G401 (cell line): ENCODE measurements at places on chromosomes 16 and 17.
A peak's percentile ranks its signal among the peaks of the same experiment; 100 is the strongest.

DNA sequence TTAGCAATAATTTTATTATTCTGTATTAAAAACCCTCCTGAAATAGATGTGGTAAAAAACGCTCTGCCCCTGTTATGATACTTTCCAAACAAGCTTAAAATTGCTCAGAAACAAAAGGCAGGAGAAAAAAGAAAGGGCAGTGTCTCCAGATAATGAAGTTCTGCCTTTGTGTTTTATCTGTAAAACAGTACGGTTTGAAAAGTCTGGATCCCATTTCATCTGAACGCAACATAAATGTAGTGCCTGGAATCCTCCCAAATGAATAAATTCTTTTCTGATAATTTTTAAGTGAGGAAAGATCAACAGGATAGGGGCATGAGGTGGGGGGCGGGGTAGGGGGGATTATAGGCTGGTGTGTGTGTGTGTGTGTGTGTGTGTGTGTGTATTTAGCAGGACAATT is 87.5 kb upstream of the SOX9 start:
- no peak for DNase-seq

DNA sequence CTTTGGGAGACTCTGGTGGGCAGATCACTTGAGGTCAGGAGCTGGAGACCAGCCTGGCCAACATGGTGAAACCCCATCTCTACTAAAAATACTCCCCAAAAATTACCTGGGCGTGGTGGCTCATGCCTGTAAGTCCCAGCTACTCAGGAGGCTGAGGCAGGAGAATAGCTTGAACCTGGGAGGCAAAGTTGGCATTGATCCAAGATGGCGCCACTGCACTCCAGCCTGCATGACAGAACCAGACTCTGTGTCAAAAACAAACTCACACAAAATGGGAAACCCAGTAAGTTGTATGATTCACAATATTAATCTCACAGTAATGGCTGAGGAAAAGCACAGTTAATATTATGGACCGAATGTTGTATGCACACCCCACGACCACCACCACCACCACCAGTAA is 24.3 kb downstream of the WSB1 start:
- DNase-seq: no peak

- DNase-seq: no peak
Observed at GRCh38 chr17:81631482-81631881, 5.4 kb downstream of the NPLOC4 start.

- DNase-seq: no peak
Observed at GRCh38 chr17:62094175-62094574, 29.1 kb upstream of the MED13 start.

- DNase-seq: peak; percentile 44
Observed at GRCh38 chr17:60947100-60947499, 269.4 kb downstream of the BCAS3 start.

GRCh38 chr16:88534638-88535190 is 35.5 kb upstream of the ZC3H18 start:
- no peak for DNase-seq

- peak; percentile 91 for DNase-seq
Observed at GRCh38 chr17:4833178-4833940, at the start of gene MINK1. MINK1 (plus strand) TSS chr17:4833340; CDS start chr17:4833584, 244 bp downstream.

GRCh38 chr16:89106533-89107202 is 13.0 kb downstream of the ACSF3 start:
- peak; percentile 93 for DNase-seq

DNA sequence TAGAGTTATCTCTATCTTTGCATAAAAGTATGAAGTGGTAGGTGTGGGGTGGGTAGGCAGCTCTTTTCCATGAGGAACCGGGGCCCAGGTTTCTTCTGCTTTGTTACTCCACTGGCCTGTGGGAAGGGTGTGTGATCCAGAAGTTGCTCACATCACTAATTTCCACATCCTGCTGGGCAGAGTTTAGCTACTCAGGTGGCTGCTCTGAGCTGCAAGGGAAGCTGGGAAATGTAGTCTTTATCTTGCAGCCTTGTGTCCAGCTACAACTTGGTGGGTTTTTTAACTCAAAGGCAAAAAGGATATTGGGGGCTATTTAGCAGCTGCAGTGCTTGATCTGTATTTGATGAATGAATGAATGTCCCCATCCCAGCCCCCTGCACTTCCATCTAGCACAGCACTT is 335.3 kb downstream of the SNX29 start:
- DNase-seq: no peak

GRCh38 chr17:7101531-7101930 is 13.1 kb downstream of the ASGR2 start:
- DNase-seq: no peak

- peak; percentile 17 for DNase-seq
Observed at GRCh38 chr17:57604771-57605674, 140.1 kb downstream of the CCDC182 start.

DNA sequence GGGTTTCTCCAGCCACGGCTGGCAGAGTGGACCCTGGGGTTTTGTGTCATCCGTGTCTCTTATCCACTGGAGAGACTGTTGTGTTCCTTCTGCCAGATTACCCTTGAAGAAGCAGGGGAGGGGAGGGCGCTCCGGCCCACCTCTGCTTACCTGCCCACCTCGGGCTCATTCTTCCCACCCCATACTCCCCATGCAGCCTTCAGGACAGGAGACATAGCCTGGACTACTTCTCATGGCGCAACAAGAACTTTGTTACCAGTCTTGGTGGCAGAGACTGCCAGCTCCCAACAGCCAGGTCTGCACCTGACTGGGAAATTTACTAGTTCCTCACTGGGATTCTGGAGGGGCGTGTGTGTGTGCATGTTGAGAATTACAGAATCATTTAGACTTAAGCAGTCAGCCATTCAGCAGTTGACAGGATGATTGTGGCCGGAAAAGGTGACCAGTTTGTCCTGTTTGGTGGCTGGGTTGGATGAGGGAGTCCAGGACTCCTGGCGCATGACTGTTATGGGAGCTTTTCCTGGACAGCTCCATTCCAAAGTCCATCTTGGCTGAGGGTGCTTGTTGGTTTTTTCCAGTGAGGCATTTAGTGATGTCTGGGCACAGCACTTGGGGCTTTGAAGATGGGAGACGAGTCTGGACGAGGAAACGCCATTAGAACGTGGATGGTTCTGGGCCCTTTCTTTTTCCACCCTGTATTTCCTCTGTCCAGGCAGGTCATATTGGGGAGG is 8.7 kb downstream of the GSE1 start:
- no peak for DNase-seq

- DNase-seq: peak; percentile 35
Observed at GRCh38 chr17:50443505-50443974, 17.5 kb downstream of the ACSF2 start.

DNA sequence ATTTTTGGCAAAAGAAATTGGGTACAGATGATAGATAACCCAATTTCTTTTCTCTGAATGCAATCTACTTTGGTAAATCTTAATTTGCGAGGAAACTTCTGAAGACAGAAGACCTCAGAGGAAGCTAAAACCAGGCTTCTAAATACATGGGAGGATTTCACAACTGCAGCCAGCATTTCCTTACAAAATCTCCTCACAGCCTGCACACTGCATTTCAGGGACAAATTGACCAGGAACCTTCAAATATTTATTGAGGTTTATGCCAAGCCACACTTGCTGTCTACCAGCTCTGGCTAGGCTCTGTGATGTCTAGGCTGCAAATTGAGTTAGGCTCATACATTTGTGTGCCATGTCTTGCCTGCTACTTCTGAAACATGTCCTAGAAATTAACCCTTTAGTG is 167.3 kb upstream of the CDH5 start:
- no peak for DNase-seq

DNA sequence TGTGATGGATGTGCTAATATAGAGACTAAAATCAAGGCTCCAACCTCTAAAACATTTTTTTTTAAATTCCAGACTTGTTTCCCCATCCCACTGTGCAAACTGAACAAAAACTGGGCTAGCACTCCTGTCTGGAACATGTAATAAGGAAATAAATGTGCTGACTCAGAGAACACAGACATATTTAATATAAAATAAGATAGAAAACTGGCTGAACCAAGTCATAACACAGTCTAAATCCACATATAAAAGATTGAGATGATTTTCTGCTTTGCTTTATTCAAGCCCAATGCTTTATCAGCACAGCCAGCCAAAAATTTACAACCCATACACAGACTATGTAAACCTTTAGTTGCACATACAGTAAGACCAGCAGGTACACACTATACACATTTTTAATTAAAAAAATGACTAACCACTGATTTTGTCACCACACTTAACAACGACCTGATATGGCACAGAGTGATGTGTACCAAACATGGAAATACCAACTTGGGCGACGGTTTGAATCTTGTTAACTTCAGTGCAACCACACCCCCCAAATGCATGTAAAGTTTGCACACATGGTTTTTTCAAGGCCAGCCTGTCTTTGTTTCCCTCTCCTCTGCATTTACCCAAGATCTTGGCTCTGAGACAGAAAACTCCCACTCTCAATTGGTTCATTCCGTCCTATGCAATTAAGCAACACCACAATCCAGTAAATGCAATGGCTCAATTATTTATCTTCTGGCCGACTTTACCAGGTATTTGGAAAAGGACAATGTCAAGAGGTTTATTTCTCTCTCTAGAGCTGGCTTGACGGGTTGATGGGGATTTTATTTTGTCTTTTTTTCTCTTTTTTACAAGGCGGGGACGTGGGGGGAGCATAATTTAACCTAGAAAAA is 1.2 kb downstream of the STAT3 start:
- DNase-seq: no peak

- no peak for DNase-seq
Observed at GRCh38 chr16:23702951-23703350, 10.1 kb downstream of the ERN2 start.

GRCh38 chr16:57110937-57111336 is 18.6 kb downstream of the CPNE2 start:
- DNase-seq: no peak
